Right atrium auricular region (tissue), 2 donors: ENCODE measurements at places on chromosomes 12 and 14. TPM values are rescaled to one million over a fixed set of nuclear protein-coding genes. Genes with fewer than 3 reads are reported as not detected.

PTPRO gene
- 0.30 TPM for total RNA-seq

BIN2 gene
- total RNA-seq = 2.1 TPM

DNA sequence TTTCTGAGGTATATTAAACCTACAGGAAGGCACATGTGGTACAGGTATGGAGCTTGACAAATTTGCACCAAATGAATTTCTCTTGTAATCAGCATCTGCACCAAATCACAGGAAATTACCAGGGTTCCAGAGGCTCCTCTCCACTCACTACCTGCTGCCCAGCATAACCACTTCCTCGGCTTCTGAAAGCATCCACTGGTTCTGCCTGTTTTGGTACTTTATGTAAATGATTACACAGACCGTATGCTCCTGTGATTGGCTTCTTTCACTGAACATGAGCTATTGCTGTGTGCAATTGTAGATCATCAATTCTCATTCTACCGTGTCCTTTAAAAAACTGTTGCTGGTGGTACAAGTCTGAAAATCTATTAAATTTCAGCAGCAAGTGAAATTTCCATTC lies 522.1 kb downstream of the TMEM132D start:
- no peak for DNase-seq

DNA sequence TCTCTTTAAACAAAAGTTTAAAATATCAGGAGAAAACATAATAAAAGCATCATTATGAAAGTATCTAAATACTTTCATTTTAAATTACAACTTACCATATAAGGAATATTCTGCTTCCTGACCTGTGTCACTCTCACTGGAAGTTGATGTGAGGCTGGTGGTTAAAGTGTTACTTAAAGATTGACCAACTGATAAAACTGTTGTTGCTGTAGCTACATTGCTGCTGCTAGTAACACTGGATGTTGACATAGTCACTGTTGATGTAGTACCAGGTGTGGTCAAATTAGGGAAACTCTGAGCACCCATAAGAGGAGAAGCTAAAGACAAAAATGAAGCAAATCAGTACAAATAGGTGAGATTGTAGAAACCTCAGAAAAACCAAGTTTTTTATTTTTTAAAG lies 79.9 kb downstream of the HECTD1 start:
- DNase-seq = no peak

KRT6C gene
- total RNA-seq = not detected

NTN4 gene
- 69.0 TPM for total RNA-seq

DNA sequence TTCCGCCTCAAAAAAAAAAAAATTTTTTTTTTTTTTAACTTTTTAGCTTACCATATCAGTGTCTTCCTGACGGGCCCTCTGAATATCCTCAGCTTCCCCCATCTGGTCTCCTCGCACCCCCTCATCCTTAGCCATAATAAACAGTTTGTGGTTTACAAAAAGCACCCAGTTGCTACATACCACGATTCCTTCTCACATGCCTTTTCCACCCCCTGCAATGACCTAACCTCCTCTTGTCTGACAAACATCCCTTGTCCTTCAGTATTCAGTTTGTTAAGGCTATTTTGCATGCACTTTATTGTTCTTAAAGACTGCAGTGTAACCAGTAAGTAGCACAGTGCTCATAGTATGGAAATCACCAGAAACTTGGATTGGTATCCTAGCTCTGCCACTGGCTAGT lies 88.5 kb downstream of the PPM1H start:
- DNase-seq = no peak
